NCI-H2081 treated with DMSO at 0.1 percent for 48 hours (cell line): ENCODE measurements at places on chromosomes 16 and 17.

- no peak for DNase-seq
Measured at GRCh38 chr16:49158029-49158642, 123.5 kb downstream of the CBLN1 start.

DNA sequence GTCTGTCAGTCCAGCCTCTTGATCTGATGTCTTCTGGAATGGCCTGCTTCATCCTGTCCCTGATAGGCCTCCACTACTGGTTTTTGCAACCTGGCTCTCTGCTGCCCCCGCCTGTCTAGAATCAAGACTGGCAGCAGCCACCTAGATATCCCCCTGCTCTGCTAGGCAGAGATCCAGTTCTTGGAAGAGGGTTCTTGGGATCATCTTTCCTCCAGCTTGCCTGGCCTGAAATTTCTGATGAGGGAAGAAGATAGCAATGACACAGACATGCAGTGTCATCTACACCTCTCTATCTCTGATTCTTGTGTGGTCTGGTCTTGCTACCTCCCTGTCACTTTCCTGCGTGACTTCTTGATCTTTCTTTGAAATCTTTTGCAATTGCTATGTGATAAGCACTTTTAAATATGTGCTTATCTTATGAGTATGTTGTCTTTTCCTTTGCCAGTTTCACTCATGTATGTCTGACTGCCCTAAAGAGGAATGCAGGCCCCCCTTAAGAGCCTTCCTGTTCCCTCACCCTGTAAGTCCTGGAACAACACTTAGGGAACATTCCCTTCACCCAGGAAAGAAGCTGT, 20.3 kb upstream of the NFATC3 start:
- DNase-seq = no peak

GRCh38 chr17:5941258-5941657, 128.9 kb upstream of the WSCD1 start:
- no peak for DNase-seq

- DNase-seq = no peak
Measured at GRCh38 chr17:53627511-53627910, 195.2 kb upstream of the KIF2B start.

- no peak for DNase-seq
Measured at GRCh38 chr16:67661101-67661761, 471 bp downstream of the PARD6A start.

GRCh38 chr17:520447-521182, 168.0 kb upstream of the RPH3AL start:
- no peak for DNase-seq

DNA sequence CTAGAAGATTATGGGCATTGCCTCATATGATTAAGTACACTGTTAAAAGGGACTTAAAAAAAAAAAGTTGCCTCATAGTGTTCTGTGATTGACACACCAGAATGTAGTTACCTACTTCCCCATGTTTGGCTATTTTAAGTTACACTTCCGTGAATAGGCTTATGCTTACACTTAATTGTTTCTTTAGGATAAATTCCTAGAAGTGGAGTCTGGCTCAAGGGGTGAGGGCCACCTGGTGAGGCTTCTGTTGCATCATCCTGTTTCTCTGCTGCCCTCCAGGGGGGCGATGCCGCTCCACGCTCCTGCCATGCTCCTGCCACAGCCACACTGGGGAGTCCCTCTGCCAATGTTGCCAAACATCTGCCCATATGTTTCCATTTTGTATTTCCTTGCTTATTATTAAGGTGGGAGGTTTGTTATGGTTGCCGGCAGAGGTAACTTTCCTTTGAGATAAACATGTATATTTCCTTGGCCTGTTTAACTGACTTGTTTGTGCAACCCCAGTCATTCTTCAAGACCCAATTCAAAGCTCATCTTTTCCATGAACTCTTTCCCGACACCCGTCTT, 73.1 kb downstream of the KSR1 start:
- DNase-seq = no peak

DNA sequence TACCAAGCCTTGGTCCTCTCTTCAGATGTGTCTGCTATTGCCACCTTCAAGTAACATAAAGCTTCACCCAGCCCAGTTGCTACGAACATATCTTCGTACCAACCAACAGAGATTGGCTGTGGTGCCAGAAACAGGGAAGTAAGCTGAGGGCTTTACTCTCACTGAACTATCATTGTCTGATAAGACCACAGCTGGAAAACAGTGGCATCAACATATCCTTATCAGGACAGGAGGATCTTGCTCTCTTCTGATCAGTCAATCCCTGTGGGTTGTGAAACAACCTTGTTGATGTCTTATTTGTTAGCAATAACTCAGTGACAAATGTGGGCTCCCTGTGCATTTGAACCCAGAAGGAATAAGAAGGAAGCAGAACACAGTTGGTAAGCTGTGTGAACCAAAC, 446.3 kb upstream of the MAF start:
- no peak for DNase-seq
